ENCODE measurements at places on chromosomes 6 and 20. TPM values are rescaled to one million over a fixed set of nuclear protein-coding genes. Genes with fewer than 3 reads are reported as not detected.

GRCh38 chr6:46501136-46502089 is 10.2 kb upstream of the RCAN2 start:
- H3K27ac ChIP-seq = no peak overlapping the region
- no peaks in the 10 kb centered on the region for H3K4me1 ChIP-seq
- no peaks in the 10 kb centered on the region for H3K27me3 ChIP-seq

- H3K36me3 ChIP-seq = peaks cover 37% of the 10 kb centered on the region
- H3K4me1 ChIP-seq = no peaks in the 10 kb centered on the region
- no peak overlapping the region for H3K27ac ChIP-seq
- no peak for DNase-seq
- H3K27me3 ChIP-seq = no peaks in the 10 kb centered on the region
- no peak overlapping the region for H3K4me3 ChIP-seq
Observed at GRCh38 chr20:17985388-17986018, 16.7 kb downstream of the MGME1 start.

GRCh38 chr6:41551086-41551700 is 5.0 kb downstream of the FOXP4 start:
- no peak overlapping the region for H3K27ac ChIP-seq
- no peak overlapping the region for H3K4me3 ChIP-seq
- no peaks in the 10 kb centered on the region for H3K27me3 ChIP-seq
- 0 out of 2 replicates have a peak, but pooled peaks cover 6% of the 10 kb centered on the region for H3K36me3 ChIP-seq

DNA sequence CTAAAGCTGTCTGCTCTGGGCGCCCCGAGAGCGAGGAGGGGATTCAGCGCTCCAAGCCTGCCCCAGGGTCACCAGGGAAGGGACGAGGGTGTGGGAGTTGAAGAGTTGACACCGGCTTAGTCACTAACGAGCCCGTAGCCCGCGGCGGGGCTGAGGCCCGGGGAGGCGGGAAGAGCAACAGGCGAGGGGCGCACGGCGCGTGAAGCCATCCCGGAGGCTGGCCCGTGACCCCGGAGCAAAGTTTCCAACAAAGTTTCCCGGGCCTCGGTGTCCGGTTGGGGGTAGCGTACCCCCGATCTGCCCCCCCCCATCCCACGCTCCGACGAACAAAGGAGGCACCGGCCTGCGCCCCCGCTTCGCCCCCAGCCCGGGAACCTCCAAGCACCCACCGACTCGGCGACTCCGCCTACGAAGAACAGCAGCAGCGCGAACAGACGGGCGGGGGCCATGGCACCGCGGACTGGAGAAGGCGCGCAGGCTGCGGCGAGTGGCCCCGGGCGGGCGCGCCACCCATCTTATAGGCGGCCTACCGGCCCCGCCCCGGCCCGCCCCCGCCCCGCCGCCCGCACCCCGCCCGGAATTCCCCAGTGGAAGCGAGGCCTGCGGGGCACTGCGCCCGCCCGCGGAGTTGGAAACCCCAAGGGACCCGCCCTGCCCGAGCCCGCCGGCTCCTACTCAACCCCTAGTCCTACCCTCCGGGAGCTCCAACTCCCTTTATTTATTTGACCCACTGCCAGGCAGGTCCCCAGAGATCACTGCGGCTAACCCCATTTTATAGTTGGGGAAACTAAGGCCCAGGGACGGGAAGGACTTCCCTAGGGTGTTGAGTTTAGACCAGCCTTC is at the start of gene SDC4:
SDC4 (minus strand) TSS at position 489 of the 843 bp plus-strand sequence; CDS start at position 449, 40 bp downstream.
- H3K27ac ChIP-seq = no peak within 1 kb of the TSS
- no peak within 1 kb of the TSS for H3K4me3 ChIP-seq
- no peaks in the 10 kb centered on the region for H3K27me3 ChIP-seq

GRCh38 chr6:158869826-158870648 is 50.9 kb upstream of the EZR start:
- H3K27me3 ChIP-seq = no peaks in the 10 kb centered on the region
- H3K36me3 ChIP-seq = no peaks in the 10 kb centered on the region
- peak overlapping the region; percentile 98 for H3K27ac ChIP-seq

- DNase-seq = no peak
- no peaks in the 10 kb centered on the region for H3K4me1 ChIP-seq
- H3K27me3 ChIP-seq = no peaks in the 10 kb centered on the region
- H3K27ac ChIP-seq = no peak overlapping the region
Observed at GRCh38 chr6:31121131-31121790, 1.0 kb upstream of the CDSN start.

- H3K4me3 ChIP-seq = no peak overlapping the region
- no peaks in the 10 kb centered on the region for H3K4me1 ChIP-seq
- H3K27me3 ChIP-seq = no peaks in the 10 kb centered on the region
- H3K36me3 ChIP-seq = no peaks in the 10 kb centered on the region
Observed at GRCh38 chr20:50248104-50248641, 57.5 kb downstream of the CEBPB start.

The HRH3 gene
- total RNA-seq = not detected

The FIG4 gene
- total RNA-seq = 14.8 TPM

GRCh38 chr6:36753671-36754405 is 56.2 kb downstream of the RAB44 start:
- no peaks in the 10 kb centered on the region for H3K36me3 ChIP-seq
- no peak for DNase-seq
- H3K4me3 ChIP-seq = no peak overlapping the region
- H3K4me1 ChIP-seq = peaks cover 62% of the 10 kb centered on the region
- no peaks in the 10 kb centered on the region for H3K27me3 ChIP-seq

- no peaks in the 10 kb centered on the region for H3K4me1 ChIP-seq
- H3K27ac ChIP-seq = no peak overlapping the region
- no peaks in the 10 kb centered on the region for H3K36me3 ChIP-seq
- no peak overlapping the region for H3K4me3 ChIP-seq
- H3K27me3 ChIP-seq = no peaks in the 10 kb centered on the region
Observed at GRCh38 chr6:104597541-104598050, 262.1 kb downstream of the HACE1 start.

The PHACTR2 gene
- not detected for total RNA-seq

DNA sequence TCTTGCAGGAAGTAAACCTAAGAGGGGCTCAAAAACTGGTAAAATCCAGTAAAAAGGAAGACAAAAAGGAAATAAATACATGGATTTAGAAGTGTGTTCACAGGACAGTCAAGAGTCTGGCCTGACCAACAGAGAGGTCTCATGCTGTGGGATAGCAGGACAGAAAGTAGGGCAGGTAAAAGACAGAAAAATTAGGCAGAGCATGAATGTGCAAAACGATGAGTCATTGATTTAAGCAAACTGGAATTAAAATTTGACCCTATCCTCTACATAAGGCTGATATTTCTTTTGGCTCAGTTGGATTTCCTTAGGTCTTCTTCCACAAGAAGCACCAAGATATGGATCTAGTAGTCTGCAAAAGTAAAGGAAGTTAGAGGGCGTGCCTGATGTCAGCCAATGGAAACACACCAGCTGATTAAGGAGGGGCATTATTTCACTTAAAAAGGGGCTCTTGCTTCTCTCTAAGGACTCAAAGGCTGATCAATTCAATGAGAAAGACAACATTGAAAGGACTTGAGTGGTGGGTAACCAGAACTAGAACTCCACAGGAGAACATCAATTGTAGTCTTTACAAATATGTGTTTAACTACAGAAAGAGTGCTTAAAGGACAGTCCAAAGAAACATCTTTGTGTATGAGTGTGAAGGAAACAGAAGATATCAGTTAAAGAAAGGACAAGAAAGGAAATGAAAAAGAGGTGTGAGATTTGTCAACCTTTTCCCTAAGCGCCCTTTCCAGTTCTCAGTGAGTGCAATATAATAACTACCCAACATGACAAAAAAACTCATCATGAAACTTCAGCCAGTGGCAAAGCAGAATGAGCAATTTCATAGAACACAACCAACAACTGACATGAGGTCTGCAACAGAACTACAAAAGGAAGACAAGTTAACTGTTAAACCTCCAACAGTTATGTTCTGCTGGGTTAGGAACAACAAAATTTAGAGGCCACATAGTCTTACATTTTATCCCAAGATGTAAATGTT is 19.4 kb upstream of the MYB start:
- no peak for DNase-seq
- H3K4me3 ChIP-seq = no peak overlapping the region
- H3K27me3 ChIP-seq = no peaks in the 10 kb centered on the region
- H3K4me1 ChIP-seq = peaks cover 5% of the 10 kb centered on the region

DNA sequence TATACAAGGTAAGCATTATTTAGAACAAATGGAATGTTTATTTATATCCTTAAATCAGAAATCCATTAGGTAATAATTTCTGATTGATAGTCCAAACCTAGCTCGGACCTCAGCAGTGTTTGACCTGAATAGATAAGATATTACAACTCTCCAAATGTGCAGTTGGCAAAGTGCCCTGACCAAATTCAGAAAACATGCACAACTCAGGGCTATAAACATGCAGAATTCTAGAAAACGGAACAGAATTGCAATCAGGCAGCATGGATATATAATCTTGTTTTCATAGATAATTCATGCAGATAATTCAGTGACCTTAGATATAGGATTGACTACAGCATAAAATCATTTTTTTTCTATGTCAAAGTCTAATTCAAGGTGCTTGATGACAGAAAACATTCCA is 626.6 kb upstream of the CITED2 start:
- H3K27me3 ChIP-seq = no peaks in the 10 kb centered on the region
- no peaks in the 10 kb centered on the region for H3K4me1 ChIP-seq
- H3K4me3 ChIP-seq = no peak overlapping the region
- no peak overlapping the region for H3K27ac ChIP-seq
- no peak for DNase-seq

The FKBP1C gene
- total RNA-seq = not detected

DNA sequence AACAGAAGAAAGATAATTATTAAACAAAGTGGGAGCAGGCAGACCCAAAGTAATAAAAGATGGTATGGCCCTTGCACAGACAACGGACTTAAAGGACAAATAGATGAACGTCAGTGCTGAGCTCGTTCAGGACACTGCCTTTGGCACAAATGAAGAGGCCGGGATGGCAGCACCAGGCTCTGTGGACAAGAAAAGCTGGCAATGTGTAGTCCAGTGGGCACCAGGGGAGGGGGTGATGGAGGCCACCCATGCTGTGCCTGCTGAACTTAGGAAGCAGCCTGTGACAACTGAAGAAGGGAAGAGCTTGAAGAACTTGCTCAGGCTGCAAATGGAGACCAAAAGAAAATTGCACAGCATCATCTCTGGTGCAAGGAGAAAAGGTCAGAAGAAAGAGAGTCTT is 131.0 kb downstream of the ANKRD60 start:
- H3K4me3 ChIP-seq = no peak overlapping the region
- no peaks in the 10 kb centered on the region for H3K36me3 ChIP-seq

DNA sequence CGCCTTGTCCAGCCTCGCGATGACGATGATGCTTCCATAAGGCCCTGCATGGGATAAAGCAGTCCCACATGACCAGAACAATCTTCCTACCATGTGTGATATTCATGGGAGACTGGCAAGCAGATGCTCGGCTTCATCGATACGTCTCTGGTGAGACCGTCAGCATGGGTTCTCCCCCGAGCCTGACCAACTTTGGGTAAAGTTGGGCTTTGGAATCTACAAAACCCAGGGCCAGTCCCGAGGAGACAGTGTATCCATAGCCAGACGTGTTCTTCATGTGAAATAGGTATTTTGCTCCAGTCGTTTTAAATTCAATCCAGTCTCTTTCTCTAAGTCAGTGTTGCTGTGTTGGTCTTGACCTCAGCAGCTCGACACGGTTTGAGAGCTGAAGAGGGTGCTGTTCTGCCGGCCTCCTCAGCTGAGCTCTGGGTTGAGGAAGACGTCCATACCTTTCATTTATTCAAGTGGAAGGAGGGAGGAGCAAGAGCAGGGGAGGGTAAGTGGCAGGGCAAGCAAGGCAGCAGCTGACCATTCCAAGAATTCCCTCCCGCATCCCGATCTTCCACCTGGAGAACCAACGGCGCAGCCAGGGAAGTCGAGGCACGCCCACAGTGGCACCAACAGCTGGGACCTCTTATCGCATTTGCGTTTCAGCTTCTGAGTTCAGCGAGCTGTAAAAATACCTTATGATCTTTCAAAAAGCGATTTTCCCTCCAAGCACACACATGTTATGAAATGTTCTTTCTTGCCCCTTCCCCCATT is 64.0 kb upstream of the THBS2 start:
- no peak for DNase-seq
- no peaks in the 10 kb centered on the region for H3K27me3 ChIP-seq
- no peak overlapping the region for H3K4me3 ChIP-seq

All from Karpas-422 (cell line).